ENCODE measurements at places on chromosomes 5 and 9.

DNA sequence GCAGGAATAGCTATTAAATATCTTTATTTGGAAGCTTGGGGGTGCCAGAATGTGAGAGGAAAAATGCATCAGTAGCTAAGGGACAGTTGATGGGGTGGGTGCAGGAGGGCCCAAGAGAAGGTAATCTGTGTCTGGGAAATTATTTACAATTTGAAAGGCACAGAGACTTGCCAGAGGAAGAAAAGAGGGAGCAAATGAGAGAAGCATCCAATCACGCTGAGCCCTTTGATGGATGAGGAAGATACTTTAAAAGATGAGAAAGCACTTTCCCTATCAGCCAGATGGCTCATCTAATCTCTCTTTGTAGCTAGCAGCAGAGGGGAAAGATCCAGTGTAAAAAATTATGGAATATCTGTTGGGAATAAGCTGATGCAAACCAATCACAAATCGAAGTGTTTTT, 57.0 kb upstream of the ABCA1 start:
- DNase-seq, result no peak

DNA sequence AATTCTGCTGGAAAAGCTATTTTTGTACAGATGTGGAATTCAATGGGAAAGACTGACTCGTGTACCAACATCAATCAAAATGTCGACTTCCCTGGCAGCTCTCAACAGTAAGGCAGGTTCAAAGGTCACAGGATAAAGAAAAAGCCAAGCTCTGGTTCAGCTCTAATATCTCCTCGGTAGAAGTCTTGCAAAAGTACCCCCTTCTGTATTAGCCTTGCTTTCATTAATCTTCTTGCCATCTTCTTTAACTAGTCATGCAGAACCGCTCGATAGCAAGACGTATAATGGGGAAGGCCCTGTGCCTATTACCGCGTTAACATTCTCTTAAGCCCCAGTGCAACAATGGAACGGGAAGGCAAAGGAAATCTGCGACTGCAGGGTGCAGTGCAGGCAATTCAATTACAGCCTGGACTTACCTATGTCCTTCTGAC, 201.2 kb downstream of the GAPVD1 start:
- no peak for DNase-seq

DNA sequence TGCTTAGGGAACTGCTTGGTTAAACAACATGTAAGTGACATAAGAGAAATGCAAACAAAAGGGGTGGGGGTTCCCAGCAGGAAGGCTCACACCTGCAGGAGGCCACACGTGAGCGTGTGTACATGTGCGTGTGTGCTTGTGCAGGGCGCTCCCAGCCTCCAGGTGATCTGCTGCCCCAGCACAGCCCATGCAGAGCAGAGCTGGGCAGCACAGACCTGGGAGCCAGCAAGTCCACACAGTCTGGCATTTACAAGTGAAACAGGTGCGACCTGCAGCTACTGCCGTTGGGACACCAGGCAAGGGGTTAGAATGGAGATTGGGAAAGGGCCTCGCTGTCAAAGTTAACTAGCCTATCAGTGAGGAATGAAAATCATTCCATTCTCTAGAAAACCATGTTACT, 41.8 kb downstream of the GRAMD2B start:
- no peak for DNase-seq

DNA sequence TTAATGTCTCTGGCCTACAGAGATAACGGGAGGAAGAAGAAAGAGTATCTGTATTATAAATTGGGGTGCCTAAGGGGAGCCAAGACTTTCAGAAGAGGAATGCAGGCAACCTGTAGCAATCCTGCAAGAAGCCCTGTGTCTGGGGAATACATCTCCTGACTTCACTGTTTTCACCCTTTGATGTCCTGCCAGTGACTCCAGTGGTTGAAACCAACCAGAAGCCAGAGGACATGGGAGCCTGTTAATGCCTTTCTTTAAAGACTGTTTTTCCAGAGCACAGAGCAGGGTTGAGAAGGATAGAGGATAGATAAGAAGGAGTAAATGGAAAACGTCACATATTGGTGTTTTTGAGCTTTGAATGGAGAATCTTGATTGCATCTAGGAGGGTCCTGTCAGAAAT, 151.2 kb downstream of the HACD4 start:
- DNase-seq, result no peak

DNA sequence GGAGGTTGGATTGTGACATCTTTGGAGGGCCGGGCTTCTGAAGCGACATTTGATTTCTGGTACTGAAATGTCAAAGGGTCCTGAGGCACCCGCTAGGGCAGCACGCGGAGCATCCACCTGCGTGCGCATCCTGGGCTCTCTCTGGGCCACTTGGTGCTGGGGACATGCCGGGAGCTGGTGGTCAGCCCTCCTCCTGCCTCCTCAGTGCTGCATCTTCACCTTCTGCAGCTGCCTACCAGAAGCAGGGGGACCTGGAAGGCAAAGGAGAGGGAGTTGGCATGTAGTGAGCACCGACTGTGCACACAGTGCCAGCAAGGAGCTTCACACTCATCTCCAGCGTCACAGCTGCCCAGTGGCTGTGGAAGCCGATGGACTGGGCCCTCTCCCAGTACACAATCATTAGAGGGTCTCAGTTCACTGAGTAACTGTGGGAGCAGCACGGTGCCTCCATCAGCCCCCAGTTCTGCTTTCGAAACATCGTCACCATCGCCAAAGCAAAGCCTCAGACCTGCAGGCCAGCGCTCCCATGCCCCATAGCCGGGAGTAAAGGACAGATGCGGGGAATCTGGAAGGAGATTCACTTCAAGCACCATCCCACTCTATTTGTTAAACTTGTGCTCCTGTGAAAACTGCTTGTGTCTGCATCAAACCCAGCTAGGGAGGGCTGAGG, 138.4 kb downstream of the KCNIP1 start:
- DNase-seq, result no peak

- no peak for DNase-seq
Observed at GRCh38 chr5:10036136-10036815, 213.4 kb downstream of the ATPSCKMT start.

GRCh38 chr9:112361601-112362000, 18.3 kb upstream of the HSDL2 start:
- peak; percentile 50 for DNase-seq

- DNase-seq, result no peak
Observed at GRCh38 chr5:140245341-140245740, 57.6 kb downstream of the PFDN1 start.

DNA sequence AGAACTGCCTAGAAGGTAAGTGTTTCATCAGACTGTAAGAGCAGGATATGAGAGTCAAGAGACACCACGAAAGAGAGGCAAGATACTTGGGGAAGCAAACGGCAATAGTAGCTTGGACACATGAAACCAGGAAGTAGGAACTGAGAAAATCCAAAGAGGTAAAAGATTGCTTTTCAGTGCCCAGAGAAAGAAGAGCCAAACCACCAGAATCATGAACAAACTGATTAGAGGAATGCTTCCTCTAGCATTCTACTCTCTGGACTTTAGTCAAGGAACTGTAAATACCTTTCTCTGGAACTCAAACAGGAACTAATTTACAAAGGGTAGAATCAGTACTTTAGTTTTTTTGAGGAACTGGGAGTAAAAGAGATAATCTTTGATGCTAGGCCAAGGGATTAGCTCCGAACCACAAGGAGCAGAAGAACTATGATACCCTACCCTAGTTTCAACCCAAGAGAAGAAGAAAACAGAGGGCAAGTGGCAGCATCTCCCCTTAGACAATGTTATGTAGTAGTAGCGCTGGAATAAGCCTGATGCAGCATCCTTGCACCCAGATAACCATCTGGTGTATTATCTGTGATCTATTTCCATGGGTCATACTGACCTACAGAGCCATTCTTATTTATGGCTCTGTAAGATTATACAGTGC, 41.3 kb downstream of the EFCAB9 start:
- DNase-seq, result peak; percentile 57

- DNase-seq, result no peak
Observed at GRCh38 chr9:13414349-13414748, 134.9 kb upstream of the MPDZ start.

DNA sequence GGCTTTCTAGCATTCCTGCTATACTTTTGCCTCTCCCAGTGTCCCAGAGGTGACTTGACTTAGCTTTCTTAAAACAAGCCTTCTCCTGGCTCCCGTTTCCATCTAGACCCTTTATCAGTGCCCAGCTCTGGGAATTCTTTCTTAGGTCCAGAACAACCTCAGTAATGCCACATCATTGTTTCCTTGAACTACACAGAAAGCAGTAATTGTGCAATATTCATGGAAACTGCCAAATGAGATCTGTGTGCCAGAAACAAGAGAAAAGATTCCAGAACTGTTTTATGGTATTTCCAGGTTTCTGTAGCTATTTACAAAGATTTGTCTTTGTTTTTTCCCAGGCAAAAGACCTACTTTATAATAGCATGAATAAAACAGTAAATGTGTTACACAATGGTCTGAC, 391.3 kb downstream of the SLCO4C1 start:
- DNase-seq, result peak; percentile 57

GRCh38 chr5:16049761-16050160, 129.8 kb downstream of the MARCHF11 start:
- DNase-seq, result no peak

DNA sequence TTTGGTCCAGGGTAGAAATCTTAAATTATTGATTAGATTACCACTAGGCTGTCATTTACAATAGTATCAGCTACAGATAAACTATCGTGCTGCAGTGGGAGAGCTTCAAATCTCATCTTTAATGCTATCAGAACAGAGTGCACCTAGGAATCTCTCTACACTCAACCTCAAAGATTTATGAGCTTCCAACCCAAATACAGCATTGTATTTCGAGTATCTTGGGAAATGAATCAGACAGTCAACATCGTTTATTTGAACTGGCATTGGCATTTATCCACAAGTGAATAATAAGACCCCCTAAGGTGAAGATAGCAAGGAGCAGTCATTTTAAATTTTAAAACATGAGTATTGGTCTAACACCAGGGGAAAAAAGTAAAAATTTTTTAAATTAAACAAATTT, 1203.2 kb downstream of the CDH12 start:
- DNase-seq, result peak; percentile 8

DNA sequence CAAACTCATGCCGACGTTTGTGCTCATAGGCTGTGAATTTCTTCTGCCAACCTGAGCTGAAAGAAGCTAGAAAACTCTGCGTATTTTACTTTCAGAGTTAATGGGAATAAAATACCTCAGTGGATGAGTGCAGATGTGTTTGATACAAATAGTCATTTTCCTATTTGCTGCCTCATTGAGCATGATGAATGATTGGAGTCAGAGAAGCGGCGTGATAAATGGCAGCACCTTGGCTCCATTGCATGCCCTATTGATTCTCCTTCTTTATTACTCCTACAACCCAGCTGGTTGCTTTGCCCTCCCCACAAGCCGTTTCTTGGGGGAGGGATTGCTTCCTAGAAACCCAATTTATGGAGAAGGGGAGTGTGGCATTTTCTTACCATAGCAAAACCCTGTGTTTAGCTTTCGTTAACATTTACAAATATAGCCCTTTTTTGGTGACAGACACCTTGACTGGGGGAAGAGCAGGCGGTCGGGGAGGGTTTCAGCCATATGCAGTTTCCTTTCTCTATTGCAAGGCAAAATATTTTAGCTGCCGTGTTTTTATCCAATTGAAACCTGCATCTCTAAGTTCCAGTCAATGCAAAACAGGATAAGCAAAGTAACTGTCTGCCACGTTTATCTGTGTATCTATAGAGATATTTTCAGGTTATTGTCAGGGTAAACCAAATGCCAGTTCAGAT, 93.1 kb upstream of the TBCA start:
- DNase-seq, result no peak

DNA sequence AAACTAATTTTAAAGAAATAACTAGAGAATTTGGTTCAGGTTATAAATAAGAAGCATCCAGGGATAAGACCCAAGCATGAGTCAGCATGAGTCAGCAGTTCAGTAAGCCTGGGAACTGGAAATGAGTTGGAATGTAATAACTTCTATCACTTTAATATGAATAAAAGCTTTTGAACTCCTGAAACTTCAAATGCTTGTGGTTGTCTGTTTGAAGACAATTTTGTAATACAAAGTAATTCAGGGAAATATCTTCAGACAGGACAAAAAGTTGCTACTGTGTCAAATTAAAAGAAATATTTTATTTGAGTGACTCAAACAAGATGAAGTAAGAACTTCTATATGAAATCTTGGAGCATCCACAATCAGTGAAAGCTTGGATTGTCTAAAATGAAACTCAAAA, 331.2 kb upstream of the DAB2 start:
- DNase-seq, result peak; percentile 93

DNA sequence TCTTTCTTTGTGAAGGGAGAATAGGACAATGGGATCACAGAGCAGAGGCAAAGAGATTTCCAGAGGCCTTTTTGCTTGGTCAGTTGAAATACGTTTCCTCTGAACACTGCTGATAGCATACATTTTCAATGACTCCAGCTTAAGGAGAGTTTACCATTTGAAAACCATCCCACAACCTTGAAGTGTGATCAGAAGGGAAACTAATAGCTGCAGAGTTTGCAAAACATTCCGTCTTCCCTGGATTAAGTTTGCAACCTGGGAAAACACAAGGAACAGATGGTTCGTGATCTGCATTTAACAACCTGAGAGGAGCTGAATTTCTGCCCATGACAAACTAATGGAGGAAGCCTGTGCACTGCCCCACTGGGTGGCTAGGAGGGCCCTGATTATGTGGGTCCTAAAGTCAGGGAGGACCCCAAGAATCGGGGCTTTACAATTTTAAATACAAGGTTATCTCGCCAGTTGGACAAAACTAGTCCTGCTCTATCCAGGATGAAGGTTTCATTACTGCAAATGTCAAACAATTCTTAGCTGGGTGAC, 35.6 kb downstream of the MTX3 start:
- DNase-seq, result no peak

DNA sequence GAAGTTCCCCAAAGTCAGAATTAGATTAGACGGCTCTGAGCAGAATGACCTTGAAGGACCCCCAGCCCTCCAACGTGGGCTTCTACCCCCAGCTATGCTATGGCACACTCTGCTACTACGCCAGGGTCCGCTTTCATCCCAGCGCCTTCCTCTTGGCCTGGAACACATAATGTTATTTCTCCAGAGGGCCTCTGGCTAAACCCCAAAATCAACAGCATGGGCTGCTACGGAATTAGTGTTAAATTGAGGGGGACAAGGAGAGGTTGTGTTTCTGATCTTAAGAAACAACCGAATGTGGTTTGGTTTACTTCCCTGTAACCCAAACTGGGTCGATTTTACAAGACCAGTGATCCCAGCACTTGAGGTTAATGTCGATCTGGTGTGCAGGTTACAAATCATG, 97.1 kb downstream of the ZNF618 start:
- DNase-seq, result no peak

GRCh38 chr5:131260895-131261294, 3.0 kb upstream of the CDC42SE2 start:
- DNase-seq, result peak; percentile 70

DNA sequence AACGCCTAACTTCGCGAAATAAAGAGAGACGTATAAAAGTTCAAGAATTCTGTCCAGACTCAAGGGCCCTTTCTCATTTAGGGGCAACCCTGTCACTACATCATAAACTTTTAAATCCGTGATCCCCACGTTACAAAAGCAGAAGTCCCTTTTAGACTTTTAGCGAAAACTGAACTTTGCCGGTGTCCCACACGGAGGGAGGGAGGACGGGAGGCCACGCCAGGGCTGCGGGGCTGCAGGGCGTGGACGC, 515 bp upstream of the F2R start:
- DNase-seq, result no peak

- no peak for DNase-seq
Observed at GRCh38 chr5:39426746-39427105, 1.9 kb upstream of the DAB2 start.

GRCh38 chr5:127426661-127427060, 90.8 kb upstream of the PRRC1 start:
- no peak for DNase-seq

- peak; percentile 48 for DNase-seq
Observed at GRCh38 chr9:22447618-22448305, 1.1 kb downstream of the DMRTA1 start.
